T-cell (primary cell): ENCODE measurements at places on chromosomes 1 and 21.

GRCh38 chr1:236716160-236716559, 29.9 kb downstream of the ACTN2 start:
- no peaks in the 10 kb centered on the region for H3K27me3 ChIP-seq
- no peak for DNase-seq
- H3K4me1 ChIP-seq, result no peaks in the 10 kb centered on the region
- H3K36me3 ChIP-seq, result no peaks in the 10 kb centered on the region
- H3K4me3 ChIP-seq, result no peak overlapping the region

DNA sequence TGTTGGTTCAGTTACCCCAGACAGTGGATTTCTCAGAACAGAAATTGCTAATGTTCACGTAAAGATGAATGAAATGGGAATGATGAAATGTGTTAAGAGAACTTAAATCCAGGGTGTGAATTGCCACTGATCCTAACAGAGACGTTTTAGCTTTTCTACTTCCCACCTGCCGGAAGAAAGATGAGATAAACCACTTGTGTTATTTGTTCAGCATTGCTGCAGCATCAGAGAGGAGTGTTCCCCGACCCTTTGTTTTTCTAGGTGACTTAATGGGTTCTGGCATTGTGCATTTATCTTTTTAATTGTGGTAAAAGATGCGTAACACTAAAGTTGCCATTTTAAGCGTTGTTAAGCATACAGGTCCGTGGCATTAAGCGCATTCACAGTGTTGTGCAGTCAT, 122.3 kb downstream of the GALNT2 start:
- no peaks in the 10 kb centered on the region for H3K36me3 ChIP-seq
- H3K4me1 ChIP-seq, result peaks cover 14% of the 10 kb centered on the region
- no peak for DNase-seq
- no peak overlapping the region for H3K4me3 ChIP-seq
- no peaks in the 10 kb centered on the region for H3K27me3 ChIP-seq

DNA sequence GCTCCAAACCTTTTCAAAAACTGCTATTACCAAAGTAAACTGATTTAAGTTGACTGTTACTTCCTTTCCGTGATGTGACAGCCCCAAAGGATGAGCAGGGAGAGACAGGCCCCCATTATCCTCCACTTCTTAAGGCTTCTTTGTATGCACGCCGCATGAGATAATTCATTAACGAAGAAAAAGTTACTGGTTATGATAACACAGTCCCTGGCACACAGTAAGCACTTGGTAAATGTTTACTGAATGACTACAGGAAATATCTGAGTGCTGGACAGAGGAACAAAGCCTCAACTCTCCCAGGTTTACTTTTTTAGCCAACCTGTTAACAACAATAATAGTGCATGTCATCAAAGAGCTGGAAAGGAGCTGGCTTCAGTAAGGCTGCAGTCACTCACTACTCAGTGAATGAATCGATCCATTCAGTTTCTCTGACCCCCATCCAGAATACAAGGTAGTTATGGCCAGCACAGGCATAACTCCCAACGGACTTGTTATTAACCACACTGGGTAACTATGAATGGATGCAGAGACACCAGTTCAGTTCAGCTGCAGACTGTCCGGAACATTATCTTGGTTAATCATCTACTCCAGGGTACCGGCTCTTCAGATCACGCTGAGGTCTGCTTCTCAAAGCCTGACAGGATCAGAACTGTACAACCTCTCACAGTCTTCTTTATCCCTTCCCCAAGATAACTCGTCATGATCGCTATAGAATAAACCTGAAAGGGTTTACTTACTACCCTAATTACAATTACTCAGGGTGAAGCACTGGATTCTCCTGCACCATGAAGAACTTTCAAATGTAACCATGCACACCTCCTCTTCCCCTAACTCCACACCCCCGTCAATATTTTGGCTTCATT, 58.3 kb downstream of the TGFBR3 start:
- no peak overlapping the region for H3K27ac ChIP-seq
- no peaks in the 10 kb centered on the region for H3K36me3 ChIP-seq
- H3K27me3 ChIP-seq, result no peaks in the 10 kb centered on the region
- no peak overlapping the region for H3K4me3 ChIP-seq

GRCh38 chr1:51280321-51280978, 44.4 kb downstream of the RNF11 start:
- H3K36me3 ChIP-seq, result no peaks in the 10 kb centered on the region
- no peak overlapping the region for H3K27ac ChIP-seq

GRCh38 chr1:111598544-111598943, 21.0 kb upstream of the RAP1A start:
- H3K36me3 ChIP-seq, result no peaks in the 10 kb centered on the region
- peaks cover 83% of the 10 kb centered on the region for H3K4me1 ChIP-seq
- no peaks in the 10 kb centered on the region for H3K27me3 ChIP-seq

GRCh38 chr1:51920130-51920529, 41.6 kb upstream of the NRDC start:
- H3K36me3 ChIP-seq, result no peaks in the 10 kb centered on the region
- H3K27ac ChIP-seq, result no peak overlapping the region
- H3K27me3 ChIP-seq, result peaks cover 8% of the 10 kb centered on the region

GRCh38 chr1:58983162-58983561, 199.3 kb upstream of the JUN start:
- H3K27me3 ChIP-seq, result no peaks in the 10 kb centered on the region
- peaks cover 23% of the 10 kb centered on the region for H3K4me1 ChIP-seq
- no peak overlapping the region for H3K4me3 ChIP-seq
- no peak overlapping the region for H3K27ac ChIP-seq

- no peak for DNase-seq
- no peaks in the 10 kb centered on the region for H3K27me3 ChIP-seq
- no peaks in the 10 kb centered on the region for H3K4me1 ChIP-seq
- no peak overlapping the region for H3K27ac ChIP-seq
Observed at GRCh38 chr1:197224160-197224559, 43.9 kb upstream of the CRB1 start.

DNA sequence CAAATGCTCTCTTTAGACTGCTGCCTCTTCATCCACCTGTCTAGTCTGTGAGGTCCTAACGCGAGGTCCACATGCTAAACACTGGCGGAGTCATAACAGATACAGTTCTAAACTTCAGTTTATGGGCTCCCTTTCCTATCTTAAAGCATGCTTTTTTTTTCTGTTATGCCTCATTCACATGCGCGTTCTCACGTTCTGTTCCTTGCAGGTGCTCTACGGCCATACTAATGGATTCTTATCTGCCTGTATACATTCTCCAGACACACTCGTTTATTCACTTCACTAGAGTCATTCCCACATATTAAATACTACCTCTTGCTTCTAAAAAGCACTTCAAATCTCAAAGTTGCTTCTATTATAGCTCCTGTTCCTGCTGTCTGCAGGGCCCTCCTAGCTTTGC, 38.7 kb downstream of the PHC2 start:
- H3K4me1 ChIP-seq, result peaks cover 7% of the 10 kb centered on the region
- no peak overlapping the region for H3K4me3 ChIP-seq
- DNase-seq, result no peak
- no peaks in the 10 kb centered on the region for H3K36me3 ChIP-seq
- H3K27me3 ChIP-seq, result no peaks in the 10 kb centered on the region
- H3K27ac ChIP-seq, result no peak overlapping the region

- no peaks in the 10 kb centered on the region for H3K4me1 ChIP-seq
- DNase-seq, result no peak
- no peak overlapping the region for H3K4me3 ChIP-seq
- H3K27ac ChIP-seq, result no peak overlapping the region
Observed at GRCh38 chr1:81432059-81432458, 368.7 kb upstream of the ADGRL2 start.

DNA sequence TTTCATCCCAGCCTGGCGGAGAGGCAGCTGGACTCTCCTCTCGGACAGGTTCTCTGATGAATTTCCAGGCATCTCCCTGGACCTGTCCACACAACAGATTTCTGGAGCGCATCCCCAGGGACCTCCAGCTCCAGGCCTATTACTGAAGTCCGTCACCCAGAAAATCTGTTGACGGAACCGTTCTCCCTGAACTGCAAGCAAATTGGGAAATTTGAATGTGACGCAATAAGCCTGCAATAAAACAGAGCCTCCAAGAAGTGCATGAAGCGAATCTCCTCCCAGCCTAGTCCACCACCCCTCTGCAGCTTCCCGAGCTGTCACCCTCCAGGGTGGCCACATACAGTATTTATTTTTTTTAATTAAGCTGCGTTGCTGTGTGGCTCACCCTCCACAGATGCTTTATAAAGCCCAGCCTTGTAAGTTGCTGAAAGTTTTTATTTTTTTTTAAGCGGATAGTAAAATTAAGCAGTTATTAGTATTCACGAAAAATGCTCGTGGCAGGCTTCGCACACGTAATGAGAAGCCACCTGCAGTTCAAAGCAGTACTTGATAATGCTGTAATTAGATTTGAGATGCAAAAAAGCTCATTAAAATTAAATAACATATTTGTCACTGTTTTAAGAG, 173.3 kb downstream of the CAMTA1 start:
- DNase-seq, result no peak
- H3K4me1 ChIP-seq, result peaks cover 2% of the 10 kb centered on the region
- no peak overlapping the region for H3K4me3 ChIP-seq
- no peak overlapping the region for H3K27ac ChIP-seq
- H3K36me3 ChIP-seq, result no peaks in the 10 kb centered on the region
- H3K27me3 ChIP-seq, result no peaks in the 10 kb centered on the region

DNA sequence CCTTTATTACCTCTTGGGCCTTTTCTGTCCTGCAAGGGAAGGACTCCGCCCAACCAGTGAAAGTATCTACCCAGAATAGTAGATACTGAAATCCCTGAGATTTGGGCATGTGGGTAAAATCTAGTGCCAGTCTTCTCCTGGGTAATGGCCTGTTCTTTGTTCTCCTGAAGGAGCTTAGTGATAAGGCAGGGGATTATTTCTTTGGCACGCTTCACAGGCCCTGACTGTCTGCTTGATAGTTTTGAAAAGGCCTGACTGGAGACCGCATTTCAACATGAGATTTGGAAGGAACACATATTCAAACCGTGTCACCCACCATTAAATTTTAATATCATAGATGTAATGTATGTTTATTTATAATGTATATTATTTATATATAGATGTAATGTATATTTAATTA, 48.9 kb downstream of the RASAL2 start:
- no peaks in the 10 kb centered on the region for H3K27me3 ChIP-seq
- H3K27ac ChIP-seq, result no peak overlapping the region
- H3K4me1 ChIP-seq, result no peaks in the 10 kb centered on the region

DNA sequence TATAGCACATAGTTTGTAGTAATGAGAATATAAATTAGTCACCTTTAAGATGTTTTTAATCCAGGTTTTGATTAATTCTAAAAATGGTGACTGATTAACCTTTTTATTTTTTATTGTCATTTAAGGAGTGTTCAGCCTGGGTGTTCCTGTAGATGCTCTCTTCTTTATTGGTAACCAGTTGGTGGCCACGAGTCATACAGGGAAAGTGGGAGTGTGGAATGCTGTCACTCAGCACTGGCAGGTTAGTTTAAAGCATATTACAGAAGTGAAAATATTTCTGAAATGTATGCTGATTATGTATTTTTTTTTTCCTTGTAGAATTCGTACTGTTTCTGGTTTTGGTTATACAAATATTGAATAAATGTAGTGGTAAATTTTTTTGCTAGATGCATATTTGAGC, 28.1 kb downstream of the KCTD3 start:
- no peak overlapping the region for H3K27ac ChIP-seq
- H3K4me3 ChIP-seq, result no peak overlapping the region
- DNase-seq, result no peak
- H3K27me3 ChIP-seq, result no peaks in the 10 kb centered on the region
- H3K36me3 ChIP-seq, result no peaks in the 10 kb centered on the region
- H3K4me1 ChIP-seq, result no peaks in the 10 kb centered on the region

- H3K27ac ChIP-seq, result peak overlapping the region; percentile 84
- no peak for DNase-seq
- no peaks in the 10 kb centered on the region for H3K27me3 ChIP-seq
- no peaks in the 10 kb centered on the region for H3K36me3 ChIP-seq
Observed at GRCh38 chr21:42237577-42237976, 18.6 kb downstream of the ABCG1 start.

- peaks cover 23% of the 10 kb centered on the region for H3K4me1 ChIP-seq
- no peaks in the 10 kb centered on the region for H3K36me3 ChIP-seq
- peak overlapping the region; percentile 59 for H3K4me3 ChIP-seq
- H3K27me3 ChIP-seq, result peaks cover 2% of the 10 kb centered on the region
Observed at GRCh38 chr21:17514124-17514845, 1.4 kb downstream of the CXADR start.

DNA sequence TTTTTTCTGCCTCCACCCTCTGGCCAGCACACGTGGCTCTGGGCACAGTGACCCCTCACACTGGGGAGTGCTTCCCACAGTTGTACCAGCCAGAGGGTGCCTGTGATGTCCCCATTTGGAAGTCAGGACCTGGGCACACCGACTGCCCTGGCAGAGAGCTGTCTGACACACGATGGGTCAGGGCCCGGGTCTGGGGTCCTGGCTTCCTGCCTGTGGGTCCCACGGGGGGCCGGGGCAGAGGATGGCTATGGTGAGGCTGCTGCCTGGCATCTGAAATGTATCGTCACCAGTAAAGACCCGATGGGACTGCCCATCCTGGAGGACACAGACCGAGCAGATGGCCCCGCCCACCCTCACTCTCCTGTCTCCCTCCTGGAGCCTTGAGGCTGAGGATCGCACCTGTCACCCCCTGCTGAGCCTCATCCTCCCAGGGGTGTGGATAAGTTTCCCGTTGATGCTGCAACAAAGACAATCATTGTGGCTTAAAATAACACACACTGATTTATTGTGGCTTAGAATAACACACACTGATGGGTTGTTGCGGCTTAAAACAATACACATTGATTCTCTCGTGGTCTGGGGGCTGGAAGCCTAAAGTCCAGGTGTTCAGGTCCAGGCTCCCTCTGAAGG, 88.8 kb upstream of the TTC34 start:
- no peaks in the 10 kb centered on the region for H3K36me3 ChIP-seq
- H3K4me1 ChIP-seq, result peaks cover 51% of the 10 kb centered on the region
- DNase-seq, result no peak
- no peak overlapping the region for H3K27ac ChIP-seq

DNA sequence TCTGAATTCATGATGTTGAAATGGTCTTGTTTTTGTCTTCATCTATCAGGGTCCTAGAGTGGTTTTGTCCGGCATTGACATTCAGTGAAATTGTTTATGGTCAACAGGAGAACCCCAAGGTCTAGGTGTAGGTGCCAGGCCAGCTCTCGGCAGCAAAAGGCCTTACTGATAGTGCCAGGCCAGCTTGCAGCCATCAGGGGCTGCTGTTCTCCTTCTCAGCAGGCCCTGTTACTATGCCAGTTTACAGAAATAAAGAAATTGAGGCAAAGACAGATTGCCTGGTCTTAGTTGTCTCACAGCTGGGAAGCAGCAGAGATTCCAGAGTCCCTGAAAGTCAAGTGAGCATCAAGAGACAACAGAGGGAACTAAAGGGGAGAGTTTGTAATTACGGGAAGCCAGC, 12.0 kb downstream of the HMGB4 start:
- DNase-seq, result no peak
- H3K36me3 ChIP-seq, result no peaks in the 10 kb centered on the region
- no peaks in the 10 kb centered on the region for H3K4me1 ChIP-seq
- H3K27me3 ChIP-seq, result no peaks in the 10 kb centered on the region
- H3K27ac ChIP-seq, result no peak overlapping the region
- no peak overlapping the region for H3K4me3 ChIP-seq

GRCh38 chr21:16422702-16423101, 692.9 kb downstream of the USP25 start:
- no peak for DNase-seq
- H3K27ac ChIP-seq, result no peak overlapping the region
- no peaks in the 10 kb centered on the region for H3K27me3 ChIP-seq
- H3K36me3 ChIP-seq, result no peaks in the 10 kb centered on the region
- H3K4me1 ChIP-seq, result no peaks in the 10 kb centered on the region

GRCh38 chr1:197737916-197738315, 37.4 kb downstream of the DENND1B start:
- no peaks in the 10 kb centered on the region for H3K36me3 ChIP-seq
- no peak overlapping the region for H3K4me3 ChIP-seq
- no peak for DNase-seq
- H3K27ac ChIP-seq, result no peak overlapping the region
- no peaks in the 10 kb centered on the region for H3K4me1 ChIP-seq
- H3K27me3 ChIP-seq, result no peaks in the 10 kb centered on the region
